ENCODE measurements at places on chromosomes 1 and 21.

- peak; percentile 45 for DNase-seq
These were observed 47.5 kb downstream of the YARS1 start for GRCh38 chr1:32769524-32770220.

DNA sequence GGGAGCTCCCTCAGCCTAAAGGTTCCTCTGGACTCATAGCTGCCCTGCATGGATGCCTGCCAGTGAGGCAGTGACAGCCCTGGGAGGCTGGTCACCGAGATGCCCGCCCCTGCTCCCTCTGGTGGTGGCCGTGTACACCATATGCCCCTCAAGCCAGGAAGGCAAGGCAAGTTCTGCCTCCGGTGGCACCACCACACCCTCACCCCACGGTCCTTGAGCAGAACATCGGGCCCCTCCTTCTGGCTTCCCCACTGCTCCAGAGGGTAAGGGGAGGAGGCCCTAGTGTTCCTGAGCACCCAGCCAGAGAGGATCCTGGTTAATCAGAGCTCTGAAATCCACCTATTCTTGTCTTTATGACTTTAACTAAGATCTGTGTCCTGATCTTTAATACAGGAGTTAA is 1.5 kb upstream of the S100A14 start:
- no peak for DNase-seq

DNA sequence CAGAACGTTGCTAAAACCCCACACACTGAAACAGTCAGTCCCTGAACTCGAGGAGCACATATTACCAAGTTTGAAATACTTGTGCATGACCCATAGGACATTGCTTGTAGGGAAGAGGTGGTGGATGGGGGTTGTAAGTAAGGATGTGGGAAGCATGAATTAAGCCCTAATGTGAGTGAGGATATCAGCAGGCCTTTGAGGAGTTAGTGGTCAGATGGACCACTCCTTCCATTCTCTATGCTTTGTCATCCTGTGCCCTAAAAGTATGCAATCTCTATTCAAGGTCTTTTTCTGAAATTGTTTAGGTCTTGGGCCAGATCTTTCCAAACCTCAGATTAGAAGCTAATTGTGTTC is 70.9 kb upstream of the SAMSN1 start:
- DNase-seq: no peak

- DNase-seq: no peak
These were observed 2.9 kb downstream of the SHISA4 start for GRCh38 chr1:201891451-201892045.

DNA sequence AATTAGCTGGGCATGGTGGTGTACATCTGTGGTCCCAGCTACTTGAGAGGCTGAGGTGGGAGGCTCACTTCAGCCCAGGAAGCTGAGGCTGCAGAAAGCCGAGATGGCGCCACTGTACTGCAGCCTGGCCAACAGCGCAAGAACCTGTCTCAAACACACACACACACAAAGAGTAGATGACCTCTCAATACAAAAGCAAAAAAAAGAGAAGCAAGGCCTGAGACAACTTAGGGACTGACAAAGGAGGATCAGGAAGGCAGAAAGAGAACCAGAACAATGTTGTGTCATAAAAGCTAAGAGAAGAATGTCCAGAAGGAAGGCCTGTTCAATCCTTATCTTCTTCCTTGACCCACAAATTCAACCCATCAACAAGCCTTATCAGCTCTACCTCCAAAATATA is 18.5 kb downstream of the WASF2 start:
- no peak for DNase-seq

GRCh38 chr21:40517646-40518045 is 329.3 kb downstream of the DSCAM start:
- DNase-seq: no peak

- no peak for DNase-seq
These were observed 29.9 kb downstream of the ACTN2 start for GRCh38 chr1:236716160-236716559.

DNA sequence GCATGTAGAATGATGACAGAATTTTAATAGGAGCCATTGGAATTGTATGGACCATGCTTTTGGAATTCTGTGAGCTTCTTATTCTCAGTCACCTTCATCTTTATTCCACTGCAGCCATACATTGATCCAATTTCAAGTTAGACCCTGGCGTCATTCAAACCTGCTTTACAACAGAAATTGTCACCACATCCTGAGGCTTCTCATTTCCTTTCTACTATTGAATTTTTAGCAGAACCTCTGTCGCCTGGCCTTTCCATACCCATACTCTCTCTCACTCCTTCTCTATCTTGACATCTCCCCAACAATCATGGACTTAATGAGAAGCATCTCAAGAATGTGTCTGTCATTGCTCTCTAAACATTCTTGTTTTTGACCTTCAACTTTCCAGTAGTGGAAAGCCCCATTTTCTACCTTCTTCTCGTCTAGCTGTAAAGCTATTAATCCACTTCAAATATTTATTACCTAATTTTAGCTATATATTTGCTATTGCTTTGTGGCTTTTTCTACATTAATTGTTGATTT is 74.1 kb downstream of the CRB1 start:
- DNase-seq: no peak

- no peak for DNase-seq
These were observed 20.9 kb upstream of the UBL4B start for GRCh38 chr1:110091381-110091780.

DNA sequence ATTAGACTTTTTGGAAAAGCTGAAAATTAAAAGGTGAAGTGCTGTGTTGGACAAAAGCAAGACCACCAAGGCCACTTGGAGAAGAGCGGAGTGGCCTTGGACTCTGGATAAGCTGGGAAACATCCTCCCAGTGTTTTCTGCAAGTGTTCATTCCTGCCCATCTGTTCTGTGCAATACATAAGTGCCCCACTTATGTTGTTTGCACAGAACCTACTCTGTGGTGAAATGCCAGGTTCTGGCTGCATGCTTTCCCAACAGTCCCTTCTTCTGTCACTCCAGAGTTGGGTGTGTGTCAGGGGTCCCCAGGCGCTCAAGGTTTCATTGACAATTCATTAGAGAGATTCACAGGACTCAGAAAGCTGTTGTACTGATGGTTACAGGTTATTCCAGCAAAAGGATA is 30.3 kb downstream of the NHLH2 start:
- no peak for DNase-seq

GRCh38 chr1:53614231-53615021 is 124.5 kb downstream of the GLIS1 start:
- no peak for DNase-seq

DNA sequence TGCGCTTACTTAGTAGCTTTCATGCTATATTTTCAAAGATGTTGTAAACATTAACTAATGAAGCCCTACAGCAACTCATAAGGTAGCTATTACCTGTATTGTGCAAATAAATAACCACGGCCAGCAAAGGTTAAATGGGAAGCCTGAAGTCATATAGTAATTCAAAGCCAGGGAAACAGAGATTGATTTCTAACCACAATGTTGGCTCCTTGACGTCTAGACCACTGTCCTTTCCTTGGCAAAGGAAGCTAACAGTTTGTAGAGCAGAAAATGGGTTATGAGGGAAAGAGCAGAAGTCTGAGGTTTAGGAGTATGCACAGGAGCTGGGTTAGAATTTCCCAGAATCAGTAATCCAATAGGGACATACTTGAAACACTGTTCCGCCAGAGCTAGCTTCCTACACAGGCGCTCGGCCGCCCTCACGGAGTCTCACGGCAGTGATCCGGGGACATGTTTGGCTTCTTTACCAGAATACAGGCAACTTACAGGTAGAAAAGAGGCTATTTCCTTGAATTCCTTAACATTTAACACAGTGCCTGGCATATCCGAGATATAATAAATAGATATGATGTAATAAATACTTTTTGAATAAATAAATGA is 298.8 kb upstream of the LYPLAL1 start:
- no peak for DNase-seq

GRCh38 chr1:154972517-154973343 is 1.8 kb upstream of the CKS1B start:
- DNase-seq: peak; percentile 94

GRCh38 chr1:213953806-213954205 is 34.0 kb upstream of the PROX1 start:
- no peak for DNase-seq

DNA sequence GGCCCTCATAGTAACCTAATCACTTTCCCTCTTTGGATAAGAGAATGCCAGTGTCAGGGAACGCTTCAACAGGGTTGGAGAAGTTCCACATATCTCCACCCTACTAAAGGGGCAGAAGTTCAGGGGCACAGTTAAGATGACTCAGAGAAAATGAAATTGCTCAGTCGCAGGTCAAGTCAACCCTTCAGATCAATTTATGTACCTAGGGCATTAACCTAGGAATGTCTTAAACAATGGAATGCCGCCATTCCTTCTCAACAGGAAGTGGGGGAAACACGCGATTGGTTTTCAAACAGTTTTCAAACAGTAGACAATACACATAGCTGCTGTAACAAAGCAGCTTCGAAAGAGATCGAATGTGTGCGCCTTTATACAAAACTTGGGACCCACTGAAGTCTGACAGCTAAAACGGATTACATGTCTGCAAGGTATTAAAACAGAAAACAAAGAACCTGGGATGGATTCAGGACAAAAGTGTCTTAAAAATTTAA is 897 bp downstream of the SLC25A24 start:
- peak; percentile 26 for DNase-seq

DNA sequence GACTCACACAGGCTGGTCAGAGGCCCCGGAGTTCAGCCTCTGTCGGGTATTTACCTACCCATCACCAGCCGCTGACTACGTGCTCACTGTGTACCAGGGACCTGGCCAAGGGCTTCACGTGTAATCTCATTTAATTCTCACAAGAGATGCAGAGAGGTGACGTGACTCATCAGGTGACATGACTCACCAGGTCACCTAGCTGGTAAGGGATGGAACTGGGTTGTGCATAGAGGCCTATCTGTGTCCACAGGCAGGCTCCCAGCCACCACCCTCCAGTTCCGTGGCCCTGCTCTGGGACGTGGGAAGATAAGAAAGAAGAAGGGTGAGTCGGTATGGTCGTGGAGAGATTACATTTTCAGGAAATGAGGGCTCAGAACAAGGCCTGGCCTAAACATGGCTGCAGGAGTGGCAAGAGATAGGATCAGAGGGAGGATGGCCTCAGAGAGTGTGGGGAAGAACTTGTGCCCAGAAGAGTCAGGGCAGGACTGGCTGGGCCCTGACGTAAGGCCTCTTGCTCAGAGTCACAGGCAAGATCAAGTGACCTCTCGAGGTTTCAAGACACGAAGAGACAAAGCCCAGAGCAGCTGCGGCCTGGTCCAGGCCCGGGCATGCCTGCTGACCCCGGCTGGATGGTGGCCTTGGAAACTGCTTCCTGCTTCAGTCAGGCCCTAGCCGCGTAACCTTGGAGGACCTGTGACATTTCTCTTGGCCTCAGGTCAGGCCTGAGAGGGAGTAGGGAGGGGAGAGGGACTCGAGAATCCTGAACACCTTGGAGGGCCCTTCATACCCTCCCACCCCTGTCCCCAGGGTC is 52.7 kb upstream of the WASF2 start:
- DNase-seq: peak; percentile 65

DNA sequence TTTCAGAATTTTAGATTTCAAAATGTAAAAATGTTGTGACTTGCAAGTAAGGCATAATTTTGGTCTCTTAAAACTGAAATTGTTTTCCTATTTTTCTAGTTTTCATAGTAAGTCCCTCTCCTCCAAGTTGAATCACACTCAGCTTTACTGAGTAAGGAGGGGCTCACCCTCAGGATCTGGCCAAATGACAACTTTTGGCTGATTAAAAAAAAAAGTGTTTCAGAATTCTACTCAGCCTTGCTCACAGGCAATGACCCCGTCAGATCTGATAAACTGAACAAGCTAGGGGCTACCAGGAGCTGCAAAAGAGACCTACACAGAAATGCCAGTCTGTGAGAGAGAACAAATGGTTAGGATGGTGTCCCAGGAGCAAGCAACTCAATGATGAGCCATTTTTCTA is 159.8 kb downstream of the PBX1 start:
- DNase-seq: peak; percentile 28

DNA sequence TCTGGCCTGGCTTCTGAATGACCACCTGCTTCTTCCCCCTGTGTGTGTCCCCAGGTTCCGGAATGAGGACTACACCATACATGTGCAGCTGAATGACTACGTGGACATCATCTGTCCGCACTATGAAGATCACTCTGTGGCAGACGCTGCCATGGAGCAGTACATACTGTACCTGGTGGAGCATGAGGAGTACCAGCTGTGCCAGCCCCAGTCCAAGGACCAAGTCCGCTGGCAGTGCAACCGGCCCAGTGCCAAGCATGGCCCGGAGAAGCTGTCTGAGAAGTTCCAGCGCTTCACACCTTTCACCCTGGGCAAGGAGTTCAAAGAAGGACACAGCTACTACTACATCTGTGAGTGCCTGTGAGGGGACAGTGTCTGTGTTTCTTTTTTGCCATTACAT is 3.6 kb downstream of the EFNA1 start:
- DNase-seq: no peak

DNA sequence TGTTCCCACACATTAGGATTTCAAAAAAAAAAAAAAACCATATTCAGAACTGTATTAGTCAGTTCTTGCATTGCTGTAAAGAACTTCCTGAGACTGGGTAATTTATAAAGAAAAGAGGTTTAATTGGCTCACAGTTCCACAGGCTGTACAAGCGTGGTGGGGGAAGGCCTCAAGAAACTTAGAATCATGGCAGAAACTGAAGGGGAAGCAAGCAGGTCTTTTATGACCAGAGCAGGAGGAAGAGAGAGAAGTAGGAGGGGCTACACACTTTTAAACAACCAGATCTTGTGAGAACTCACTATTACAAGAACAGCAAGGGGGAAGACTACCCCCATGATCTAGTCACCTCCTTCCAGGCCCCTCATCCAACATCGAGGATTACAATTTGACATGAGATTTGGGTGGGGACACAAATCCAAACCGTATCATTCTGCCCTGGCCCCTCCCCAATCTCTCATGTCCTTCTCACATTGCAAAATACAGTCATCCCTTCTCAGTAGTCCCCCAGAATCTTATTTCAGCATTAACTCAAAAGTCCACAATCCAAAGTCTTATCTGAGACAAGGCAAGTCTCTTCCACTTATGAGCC is 51.8 kb downstream of the POU2F1 start:
- DNase-seq: peak; percentile 11

DNA sequence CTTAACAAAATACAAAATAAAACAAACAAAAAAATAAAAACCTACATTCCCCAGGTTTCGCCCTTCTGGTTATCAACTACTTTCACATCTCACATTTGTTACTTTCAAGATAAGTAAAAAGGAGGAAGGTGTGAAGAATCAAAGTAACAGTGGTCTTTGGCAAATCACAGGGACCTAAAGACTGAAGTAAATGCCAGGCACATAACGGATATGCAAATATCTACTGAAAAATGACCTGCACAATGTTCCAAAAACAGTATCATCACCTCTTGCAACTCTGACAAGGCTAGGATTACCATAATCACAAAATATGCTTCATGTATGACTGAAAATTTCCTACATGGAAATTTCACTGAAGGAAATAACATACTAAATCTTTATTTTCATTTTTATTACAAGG is 29.3 kb downstream of the COP1 start:
- no peak for DNase-seq

DNA sequence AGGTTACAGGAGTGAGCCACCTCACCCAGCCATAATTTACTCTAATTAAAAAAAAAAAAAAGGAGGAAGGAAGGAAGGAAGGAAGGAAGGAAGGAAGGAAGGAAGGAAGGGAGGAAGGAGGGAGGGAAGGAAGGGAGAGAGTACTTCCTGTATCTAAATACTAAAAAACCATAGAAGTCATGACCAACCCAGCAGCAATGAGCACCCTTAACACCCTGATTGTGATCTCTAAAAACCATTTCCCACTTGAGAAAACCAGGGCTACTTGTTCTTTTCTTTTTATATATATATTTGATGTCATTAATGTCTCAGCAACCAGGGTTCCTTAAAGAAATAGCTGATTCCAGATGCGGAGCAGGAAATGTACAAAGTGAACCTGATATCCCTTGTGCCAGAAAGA is 31.2 kb downstream of the ARID4B start:
- no peak for DNase-seq

- no peak for DNase-seq
These were observed 29.7 kb downstream of the SERTAD4 start for GRCh38 chr1:210262167-210262896.
